ENCODE measurements at places on chromosomes 4 and X. TPM values are rescaled to one million over a fixed set of nuclear protein-coding genes. Genes with fewer than 3 reads are reported as not detected.

Gene MAGIX
- total RNA-seq = 0.65 TPM

Gene ETDC
- total RNA-seq = not detected

Gene GASK1B
- total RNA-seq = 95.3 TPM

Gene ZC4H2
- 4.9 TPM for total RNA-seq

Gene SRPX
- total RNA-seq = 66.0 TPM

Gene ADGRL3
- total RNA-seq = not detected

Gene TSPAN7
- 3.6 TPM for total RNA-seq

All from epithelial cell of umbilical artery (primary cell).